ENCODE measurements at places on chromosomes 11 and 22. TPM values are rescaled to one million over a fixed set of nuclear protein-coding genes. Genes with fewer than 3 reads are reported as not detected.

Gene ARRB1
- 64.8 TPM for total RNA-seq

Gene FDXACB1
- 3.5 TPM for total RNA-seq

Gene TH
- not detected for total RNA-seq

Gene TRPM5
- not detected for total RNA-seq

Gene FANCF
- 18.4 TPM for total RNA-seq

Gene HBB
- not detected for total RNA-seq

Gene CHORDC1
- total RNA-seq, result 46.7 TPM

Gene TESMIN
- total RNA-seq, result 10.5 TPM

Gene UPK2
- total RNA-seq, result not detected

Gene FREY1
- total RNA-seq, result 3.9 TPM

Gene STK33
- total RNA-seq, result 2.1 TPM

Gene TMEM132A
- total RNA-seq, result 0.80 TPM

Gene PLEKHA7
- 2.0 TPM for total RNA-seq

Gene VSIG10L2
- total RNA-seq, result not detected

Gene OR8B8
- total RNA-seq, result not detected
